AG04450 (cell line): ENCODE measurements at places on chromosomes 2 and 18.
A peak's percentile ranks its signal among the peaks of the same experiment; 100 is the strongest.

GRCh38 chr2:45128580-45128997, 119.3 kb upstream of the SIX2 start:
- DNase-seq, result peak; percentile 78

GRCh38 chr2:85145116-85145820, 12.1 kb downstream of the TCF7L1 start:
- DNase-seq, result no peak

DNA sequence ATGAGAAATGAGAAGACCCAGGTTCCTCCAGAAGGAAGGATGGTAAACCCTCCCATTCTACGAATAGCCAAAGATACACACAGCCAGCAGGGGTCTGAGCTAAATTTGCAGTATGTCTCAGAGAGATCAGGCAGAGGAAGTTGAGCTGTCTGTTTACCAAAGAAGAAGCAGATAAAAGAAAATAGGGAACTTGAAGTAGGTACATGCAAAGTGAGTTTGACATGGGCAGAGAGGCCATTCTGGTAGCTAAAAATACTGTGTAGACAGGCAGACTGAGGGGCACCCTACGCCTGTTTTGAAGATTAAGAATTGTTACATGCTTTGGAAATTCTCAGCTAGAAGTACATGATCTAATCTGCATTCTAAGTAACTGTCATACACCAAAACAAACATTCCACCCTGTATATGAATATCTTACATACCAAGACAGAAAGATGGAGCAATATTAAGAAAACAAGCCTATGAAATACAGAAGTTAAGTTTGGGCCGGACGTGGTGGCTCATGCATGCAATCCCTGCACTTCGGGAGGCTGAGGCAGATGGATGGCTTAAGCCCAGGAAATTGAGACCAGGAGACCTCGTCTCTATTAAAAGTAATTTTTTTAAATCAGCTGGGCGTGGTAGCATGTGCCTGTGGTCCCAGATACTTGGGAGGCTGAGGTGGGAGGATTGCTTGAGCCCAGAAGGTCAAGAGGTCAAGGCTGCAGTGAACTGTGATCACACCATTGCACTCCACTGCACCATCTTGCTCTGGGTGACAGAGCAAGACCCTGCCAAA, 157.9 kb downstream of the ANKRD44 start:
- DNase-seq, result no peak

DNA sequence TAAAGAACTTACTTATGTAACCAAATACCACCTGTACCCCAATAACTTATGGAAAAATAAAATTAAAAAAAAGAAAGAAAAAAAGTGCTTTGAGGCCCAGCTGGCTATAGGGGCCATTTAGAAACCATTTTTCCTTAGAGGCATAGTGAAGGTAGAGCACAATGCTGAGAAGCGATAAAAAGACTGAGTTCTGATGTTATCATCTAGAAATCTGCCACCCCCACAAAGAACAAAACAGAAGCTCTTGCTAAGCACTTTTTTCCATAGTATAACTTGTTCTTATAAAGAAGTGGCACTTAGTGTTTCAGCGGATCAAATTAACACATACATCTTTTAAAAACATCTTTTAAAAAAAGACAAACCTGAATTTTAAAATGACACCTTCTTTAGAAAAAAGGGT, 51.4 kb downstream of the ICOS start:
- DNase-seq, result no peak

DNA sequence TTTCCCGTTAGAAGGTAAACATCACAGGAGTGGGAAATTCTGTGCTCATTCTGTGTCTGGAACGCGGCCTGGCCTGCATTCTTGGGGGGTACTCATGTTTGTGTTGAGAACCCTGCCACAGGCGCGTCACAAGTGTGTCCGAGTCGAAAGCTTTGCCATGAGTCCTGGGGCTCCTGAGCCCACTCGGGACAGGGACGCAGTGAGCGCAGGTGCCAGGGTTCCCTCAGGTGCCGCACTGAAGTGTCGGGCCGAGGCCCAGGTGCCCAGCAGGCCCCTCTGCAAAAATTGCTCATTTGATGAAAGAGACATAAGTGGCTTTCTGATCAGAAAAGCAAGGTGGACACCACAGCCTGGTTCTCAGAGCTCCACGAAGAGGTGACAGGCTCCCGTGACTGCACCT, 4.7 kb downstream of the D2HGDH start:
- no peak for DNase-seq

DNA sequence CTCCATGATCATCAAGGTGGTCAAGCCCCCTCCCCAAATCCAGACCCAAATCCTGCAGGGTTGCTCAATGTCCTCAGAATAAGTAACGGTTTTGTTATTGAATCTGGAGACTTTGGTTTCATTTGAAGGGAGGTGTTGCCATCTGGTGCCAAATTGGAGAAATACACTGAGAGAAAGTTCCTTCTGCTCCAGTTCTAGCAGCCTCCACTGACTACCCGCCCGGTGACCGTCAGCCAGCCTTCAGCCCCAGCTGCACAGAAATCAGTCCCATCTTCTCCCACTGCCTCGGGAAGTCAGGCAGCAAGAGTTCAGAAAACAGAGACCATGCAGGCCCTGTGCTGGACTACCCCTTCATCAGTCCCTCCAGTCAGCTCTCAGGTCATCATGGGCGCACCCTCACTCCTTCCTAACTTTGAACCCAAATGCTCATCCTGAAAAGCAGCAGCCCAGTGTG, 38.7 kb downstream of the PKDCC start:
- DNase-seq, result peak; percentile 45

DNA sequence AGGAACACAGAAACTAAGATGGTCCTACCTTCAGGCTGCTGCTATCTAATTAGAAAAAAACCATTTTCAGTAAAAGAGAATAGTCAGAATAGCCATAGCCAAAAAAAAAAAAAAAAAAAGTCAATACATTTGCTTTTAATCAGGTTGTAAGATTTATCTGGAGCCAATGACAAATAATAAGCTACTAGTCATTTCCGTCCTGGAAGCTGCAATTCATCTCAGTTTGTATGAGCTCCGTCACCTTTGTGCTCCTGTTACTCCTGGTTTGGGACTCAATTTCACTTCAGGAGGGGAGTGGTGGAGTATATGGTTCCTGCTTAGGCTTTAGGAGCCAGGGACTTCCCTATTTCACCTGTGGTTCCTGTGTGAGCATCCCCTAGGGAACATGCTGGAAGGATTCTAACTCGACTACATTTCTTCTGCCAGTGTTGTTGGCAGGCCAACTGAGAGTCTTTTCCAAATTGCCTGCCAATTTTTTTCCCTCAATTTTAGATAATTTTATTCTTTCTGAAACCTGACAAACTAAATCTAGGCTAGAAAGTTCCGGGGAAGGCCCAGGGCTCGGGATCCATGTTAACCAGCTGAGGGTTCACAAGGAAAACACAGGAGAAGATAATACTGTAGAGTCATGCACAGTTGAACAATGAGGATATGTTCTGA, 481.8 kb downstream of the DLGAP1 start:
- DNase-seq, result no peak

- no peak for DNase-seq
Observed at GRCh38 chr2:120463996-120464395, 118.1 kb downstream of the INHBB start.

GRCh38 chr2:83584672-83585071, 874.4 kb downstream of the SUCLG1 start:
- DNase-seq, result no peak

DNA sequence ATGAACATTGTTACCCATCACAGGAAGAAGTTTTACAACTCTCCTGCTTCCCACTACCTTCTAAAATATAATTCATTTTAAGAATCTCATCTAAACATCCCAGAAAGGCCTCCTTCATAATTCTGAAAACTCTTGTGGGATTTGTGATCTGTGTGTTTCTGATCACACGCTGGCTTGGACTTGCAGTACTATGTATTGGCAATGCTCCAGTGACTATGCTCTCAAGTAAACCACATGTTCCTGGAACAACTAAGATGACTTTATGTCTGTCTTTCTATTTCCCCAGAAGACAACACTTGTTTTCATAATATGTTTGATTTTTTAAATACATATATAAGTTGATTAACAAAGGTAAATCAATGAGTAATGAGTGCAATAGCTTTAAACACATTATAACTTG, 376.6 kb upstream of the NETO1 start:
- peak; percentile 6 for DNase-seq

- no peak for DNase-seq
Observed at GRCh38 chr2:216354306-216354705, 18.0 kb downstream of the MARCHF4 start.

- DNase-seq, result no peak
Observed at GRCh38 chr2:122179492-122180165, 424.2 kb downstream of the TSN start.

- DNase-seq, result no peak
Observed at GRCh38 chr2:98658816-98659490, 50.6 kb downstream of the UNC50 start.

GRCh38 chr18:24197412-24197811, 58.5 kb downstream of the CABYR start:
- no peak for DNase-seq

DNA sequence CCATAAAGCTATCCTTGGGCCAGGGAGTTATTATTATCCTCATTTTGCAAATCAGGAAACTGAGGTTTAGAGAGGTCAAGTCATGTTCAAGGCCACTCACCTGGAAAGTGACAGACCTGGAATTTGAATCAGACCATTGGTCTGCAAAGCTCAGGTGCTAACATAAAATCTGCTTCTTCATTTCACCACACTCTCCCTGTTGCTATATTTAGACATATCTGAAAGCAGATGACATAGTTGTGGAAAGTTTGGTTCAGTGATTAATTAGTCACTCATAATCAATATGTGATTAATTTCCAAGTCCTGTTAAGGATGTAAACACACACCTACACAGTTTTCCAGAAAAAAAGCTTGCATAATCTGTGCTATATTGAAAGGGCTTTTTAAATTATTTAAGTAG, 57.4 kb downstream of the LINC00305 start:
- no peak for DNase-seq

- peak; percentile 4 for DNase-seq
Observed at GRCh38 chr2:31729442-31730092, 148.8 kb upstream of the SRD5A2 start.

- DNase-seq, result peak; percentile 61
Observed at GRCh38 chr2:235614900-235615712, 121.3 kb downstream of the AGAP1 start.
